Thyroid gland (tissue), 4 donors: ENCODE measurements at places on chromosomes 6 and 20. TPM values are rescaled to one million over a fixed set of nuclear protein-coding genes. Genes with fewer than 3 reads are reported as not detected.

Gene CEP250
- 18.3 TPM for total RNA-seq

Gene KIZ
- 73.0 TPM for total RNA-seq

DNA sequence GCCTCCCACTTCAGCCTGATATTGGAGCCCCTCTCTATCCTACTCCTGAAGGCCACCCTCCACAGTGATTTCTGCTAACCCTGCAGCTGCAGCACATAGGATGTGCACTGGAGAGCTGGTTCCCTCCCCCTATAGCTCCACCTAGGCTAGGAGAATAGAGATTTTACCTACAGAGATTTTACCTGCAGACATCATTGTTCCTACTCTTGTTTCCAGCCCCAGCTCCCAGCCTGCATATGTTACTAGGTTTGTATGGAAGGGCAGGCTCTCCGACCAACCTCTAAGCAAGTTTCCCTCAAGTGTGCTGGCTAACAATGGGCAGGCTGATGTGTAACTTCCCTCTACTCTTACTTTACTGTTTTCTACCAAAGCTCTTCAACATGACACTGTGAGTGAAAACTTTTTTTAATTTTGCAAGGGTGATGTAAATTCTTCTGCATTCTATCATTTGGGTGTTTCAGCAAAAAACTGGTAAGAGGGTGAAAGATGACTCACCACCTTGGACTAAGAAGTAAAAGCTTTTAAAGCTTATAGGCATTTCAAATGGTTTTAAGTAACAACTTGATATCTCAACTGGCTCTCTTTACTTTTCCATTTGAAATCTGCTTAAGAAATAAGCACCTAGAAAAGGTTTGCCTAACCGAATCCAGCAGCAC is 106.8 kb downstream of the CDK19 start:
- no peak for DNase-seq
- H3K27ac ChIP-seq, result no peak overlapping the region
- H3K36me3 ChIP-seq, result no peaks in the 10 kb centered on the region
- peaks cover 4% of the 10 kb centered on the region for H3K4me1 ChIP-seq

Gene ZNF322
- 40.4 TPM for total RNA-seq

Gene SLC17A3
- total RNA-seq, result not detected

GRCh38 chr6:157514659-157515496 is 133.9 kb downstream of the ZDHHC14 start:
- no peak for DNase-seq
- H3K27ac ChIP-seq, result no peak overlapping the region
- H3K27me3 ChIP-seq, result no peaks in the 10 kb centered on the region
- no peak overlapping the region for H3K4me3 ChIP-seq
